ENCODE measurements at places on chromosomes 16 and 17.

- DNase-seq, result no peak
Observed at GRCh38 chr17:61789872-61790271, 73.5 kb downstream of the BRIP1 start.

- no peak for DNase-seq
Observed at GRCh38 chr16:17474037-17474436, 3.3 kb upstream of the XYLT1 start.

DNA sequence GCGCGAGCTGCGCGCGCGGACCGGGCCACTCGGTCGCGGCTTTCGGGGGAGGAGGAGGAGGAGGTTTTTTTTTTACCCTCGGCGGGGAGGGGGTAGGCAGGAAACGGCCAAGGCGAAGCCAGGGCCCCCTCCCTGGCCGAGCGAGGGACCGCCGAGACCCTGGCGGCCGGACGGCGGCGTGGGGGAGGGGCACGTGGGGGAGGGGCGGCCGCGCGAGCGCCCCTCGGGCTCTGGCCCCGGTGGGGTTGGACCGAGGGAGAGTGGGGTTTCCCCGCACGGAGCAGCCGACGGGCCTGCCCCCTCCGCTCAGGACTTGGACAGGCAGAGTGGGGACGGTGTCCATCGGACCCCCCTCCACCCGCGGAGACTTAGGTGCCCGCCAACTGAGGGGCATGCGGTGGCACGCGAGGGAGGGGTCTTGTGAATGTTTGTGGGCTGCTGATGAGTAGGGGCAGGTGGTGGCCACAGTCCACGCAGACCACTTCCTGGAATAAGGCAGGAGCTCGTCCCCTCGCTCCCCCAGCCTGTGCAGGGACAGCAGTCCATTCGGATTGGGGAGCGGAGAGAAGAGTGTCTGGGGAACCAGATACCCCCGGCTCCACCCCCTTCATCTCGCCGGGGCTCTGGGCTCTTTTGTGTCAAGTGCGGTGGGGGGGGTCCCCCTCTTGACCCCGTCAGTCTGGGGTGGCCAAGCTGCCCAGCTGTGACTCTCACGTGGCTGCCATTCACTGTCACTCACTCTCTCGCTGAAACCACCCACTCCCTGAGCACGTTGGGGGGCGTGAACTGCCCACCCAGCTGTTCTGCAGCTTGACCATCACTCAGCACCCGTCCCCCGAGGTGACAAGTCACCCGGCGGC, 3.0 kb upstream of the CHD3 start:
- DNase-seq, result no peak

GRCh38 chr16:52383119-52383518, 163.8 kb downstream of the TOX3 start:
- DNase-seq, result no peak

DNA sequence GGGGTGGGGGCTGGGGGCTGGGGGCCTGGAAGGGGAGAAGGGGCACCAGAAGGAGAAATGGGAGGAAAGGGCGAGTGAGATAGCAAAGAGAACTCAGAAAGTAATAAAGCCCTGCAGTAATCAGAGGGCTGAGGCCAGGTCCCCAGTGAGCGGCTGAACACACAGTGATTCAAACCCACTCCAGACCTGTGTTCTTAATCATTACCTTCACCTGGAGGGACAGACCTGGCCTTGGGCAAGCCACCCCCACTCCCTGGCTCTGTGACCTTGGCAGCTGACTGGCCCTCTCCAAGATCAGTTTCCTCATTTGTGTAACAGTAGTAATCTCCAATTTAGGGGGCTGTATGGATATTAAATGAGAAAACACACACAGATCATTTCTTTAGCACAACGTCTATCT, 150.4 kb downstream of the WWOX start:
- DNase-seq, result no peak

DNA sequence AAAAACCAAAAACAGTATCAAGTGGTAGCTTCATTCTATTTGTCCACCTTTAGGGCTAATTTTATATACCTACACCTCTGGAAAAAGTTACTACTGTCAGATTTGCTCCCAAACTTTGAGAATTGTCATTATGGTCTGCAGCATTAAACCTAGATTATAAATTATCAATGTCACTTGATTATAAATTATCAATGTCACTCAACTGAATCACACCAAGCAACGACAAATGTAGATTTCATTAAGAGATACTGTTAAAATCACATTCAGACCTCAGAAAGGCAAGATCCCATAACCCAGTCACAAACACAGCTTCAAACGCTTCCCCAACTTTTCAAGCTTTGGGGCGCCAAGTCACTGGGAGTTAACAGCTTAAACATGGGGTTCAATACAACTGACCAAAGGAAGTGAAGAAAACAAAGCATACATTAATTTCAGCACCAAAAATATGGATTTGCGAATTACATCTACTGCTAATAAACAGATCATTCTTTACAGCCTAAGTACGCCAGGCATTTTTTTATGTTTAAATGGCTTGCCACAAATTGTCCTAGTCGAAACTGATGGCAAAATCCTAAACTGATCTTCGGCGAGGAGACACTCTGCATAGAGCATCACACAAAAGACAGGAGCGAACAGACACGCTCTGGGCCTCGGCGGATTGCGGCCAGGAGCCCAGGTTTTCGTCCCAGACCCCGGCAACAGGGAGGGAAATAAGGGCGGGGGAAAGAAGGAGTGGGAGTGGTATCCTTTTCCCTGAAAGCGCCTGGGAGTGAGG, 981 bp downstream of the GLG1 start:
- DNase-seq, result no peak

DNA sequence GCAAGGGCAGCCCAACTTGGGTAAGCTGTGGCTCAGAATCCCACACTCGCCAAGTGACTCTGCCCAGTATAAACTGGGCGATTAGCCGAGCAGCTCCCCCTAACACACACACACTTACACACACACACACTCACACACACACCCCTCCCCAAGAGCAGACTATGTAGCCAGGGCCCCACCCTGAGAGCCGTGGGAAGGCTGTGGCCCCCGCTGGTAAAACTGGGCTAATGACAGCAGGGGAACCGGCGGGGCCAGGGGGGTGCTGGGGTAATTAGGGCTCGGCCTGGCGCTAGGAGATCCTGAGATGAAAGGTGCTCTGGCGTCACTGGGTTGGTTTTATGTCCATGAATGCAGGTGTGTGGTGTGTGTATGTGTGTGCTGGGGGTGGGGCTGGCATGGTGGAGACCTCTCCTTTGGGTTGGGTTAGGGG, 1.1 kb upstream of the THRA start:
- no peak for DNase-seq

- no peak for DNase-seq
Observed at GRCh38 chr16:67019171-67019570, 9.8 kb upstream of the CBFB start.

GRCh38 chr17:40356990-40357881, 7.3 kb downstream of the GJD3 start:
- no peak for DNase-seq

DNA sequence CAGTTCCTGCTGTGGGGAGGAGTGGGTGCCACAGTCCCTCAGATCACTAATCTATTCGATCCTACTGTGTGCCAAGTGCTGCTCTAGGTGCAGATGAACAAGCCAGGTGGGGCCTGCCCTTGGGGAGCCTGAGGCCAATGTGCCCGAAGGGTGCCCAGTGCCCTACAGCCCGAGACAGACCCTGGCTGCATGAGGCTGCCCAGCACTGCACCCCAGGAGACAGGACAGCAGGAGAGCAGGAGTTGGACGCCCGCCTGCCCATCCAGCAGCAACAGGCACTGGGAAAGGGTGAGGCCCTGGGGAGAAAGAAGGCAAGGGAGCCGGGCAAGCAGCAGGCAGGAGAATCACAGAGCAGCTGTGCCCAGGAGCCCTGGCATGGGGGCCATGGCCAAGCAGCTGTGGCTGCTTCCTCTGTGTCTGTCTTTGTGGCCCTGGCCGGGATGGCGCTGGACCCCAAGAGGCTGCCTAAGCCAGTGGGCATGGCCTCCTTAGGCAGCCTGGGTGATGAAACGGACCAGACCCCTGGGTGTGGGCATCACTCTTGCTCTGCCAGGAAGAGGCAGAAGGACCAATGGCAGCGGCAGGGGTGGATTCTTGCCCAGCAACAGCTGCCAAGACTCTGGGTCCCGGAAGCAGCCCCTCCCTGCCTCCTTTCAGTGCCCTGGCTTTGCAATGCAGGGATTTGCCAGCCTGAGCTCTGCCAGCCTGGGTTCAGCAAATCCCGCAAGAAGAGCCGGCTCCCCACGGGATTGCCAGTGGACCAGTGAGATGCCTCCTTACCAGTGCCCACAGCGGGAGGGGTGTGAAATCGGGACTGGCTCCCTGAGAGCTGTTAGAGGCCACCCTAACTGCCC, 179.6 kb upstream of the TNRC6C start:
- no peak for DNase-seq

GRCh38 chr16:66947302-66948065, 12.2 kb downstream of the CES2 start:
- DNase-seq, result no peak

- DNase-seq, result no peak
Observed at GRCh38 chr17:48600244-48601098, 4.3 kb downstream of the HOXB6 start.

DNA sequence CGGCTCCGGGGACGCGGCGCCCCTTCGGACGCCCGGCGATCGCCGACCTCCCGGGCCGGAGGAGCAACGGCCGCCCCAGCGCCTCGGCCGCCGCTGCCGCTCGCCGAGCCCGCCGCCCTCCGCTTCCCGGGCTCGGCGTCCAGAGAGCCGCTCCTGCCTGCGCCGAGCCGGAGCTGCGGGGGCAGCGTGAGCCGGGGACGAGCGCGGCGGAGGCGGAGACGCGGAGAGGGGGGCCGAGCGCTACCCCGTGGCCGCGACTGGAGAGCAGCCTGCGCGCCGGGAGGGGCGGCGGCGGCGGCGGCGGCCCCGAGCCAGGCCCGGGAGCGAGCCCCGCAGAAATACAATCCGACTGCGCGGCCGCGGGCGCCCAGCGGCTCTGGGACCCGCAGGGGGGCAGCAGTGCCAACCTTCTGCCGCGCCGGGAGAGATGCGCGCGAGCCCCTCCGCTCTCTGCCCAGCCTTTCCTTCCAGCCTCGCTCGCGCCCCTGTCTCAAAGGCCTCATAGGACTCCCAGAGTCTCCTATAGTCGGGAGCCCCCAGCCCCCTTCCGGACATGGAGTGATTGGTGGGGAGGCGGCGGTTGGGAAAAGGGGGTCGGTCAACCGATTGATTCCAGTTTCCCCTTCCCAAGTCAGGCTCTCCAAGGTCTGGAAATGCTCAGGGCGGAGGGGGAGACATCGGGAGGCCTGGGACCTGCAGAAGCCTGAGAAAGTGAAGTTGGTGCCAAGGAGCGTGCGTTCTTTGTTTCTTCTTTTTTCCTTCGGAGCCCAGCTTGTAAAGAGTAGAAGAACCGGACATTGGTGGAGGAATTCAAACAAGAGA, 1.0 kb upstream of the SDK2 start:
- no peak for DNase-seq

DNA sequence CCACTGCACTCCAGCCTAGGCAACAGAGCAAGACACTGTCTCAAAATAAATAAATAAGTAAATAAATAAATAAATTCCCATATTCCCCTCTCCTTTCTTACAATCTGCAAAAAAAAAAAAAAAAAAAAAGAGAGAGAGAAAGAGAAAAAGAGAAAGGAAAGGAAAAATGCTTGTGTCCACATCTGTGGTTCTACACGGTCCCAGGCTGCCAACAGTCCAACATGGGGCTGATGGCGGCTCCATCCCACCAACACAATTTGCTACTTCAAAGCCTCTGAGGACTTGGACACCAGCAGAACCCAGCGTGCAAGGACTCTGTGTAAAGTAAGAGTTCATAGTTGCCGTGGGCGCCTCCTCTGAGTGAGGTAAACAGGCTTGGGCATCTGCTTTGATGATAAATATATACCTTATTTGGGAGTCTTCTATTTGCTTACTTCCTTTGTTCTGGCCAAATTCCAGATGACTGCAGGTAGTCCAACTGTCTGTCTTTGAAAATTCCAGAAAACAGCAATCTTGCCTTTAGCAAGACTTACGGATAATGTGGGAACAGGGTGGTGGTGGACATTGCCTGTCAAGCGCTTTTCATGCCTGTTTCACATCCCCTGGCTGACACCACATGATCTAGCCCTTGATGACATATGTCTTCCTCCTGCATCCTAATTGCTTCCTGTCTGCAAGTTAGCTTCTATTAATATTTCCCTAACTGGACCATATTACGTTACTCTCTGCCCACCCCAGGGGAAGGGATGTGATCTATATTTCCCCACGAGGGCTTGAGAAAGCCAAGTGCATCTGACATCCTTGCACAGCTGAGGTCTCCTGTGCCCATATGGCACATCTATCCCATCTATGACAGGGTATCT, 10.1 kb downstream of the LITAF start:
- DNase-seq, result no peak

- DNase-seq, result no peak
Observed at GRCh38 chr16:86580063-86580790, 1.9 kb downstream of the FOXL1 start.

DNA sequence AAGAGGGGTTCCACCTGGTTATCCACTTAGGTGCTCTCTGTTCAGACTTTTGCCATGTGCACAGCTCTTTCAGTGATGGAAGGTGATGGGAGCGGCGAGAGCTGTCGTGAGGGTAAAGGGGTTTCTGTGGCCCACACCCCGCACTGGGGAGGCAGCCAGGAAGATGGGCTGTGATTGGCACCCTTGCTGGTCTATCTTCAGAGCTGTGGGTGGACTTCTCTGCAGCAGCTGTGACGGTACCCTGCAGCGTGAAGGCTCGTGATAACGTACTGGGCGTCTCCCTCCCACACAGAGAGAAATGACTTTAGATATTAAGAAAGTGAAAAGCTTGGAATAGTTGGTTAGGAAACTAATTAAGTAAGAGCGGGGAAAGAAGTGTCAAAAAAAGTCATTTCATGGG, 45.8 kb downstream of the MPRIP start:
- no peak for DNase-seq

DNA sequence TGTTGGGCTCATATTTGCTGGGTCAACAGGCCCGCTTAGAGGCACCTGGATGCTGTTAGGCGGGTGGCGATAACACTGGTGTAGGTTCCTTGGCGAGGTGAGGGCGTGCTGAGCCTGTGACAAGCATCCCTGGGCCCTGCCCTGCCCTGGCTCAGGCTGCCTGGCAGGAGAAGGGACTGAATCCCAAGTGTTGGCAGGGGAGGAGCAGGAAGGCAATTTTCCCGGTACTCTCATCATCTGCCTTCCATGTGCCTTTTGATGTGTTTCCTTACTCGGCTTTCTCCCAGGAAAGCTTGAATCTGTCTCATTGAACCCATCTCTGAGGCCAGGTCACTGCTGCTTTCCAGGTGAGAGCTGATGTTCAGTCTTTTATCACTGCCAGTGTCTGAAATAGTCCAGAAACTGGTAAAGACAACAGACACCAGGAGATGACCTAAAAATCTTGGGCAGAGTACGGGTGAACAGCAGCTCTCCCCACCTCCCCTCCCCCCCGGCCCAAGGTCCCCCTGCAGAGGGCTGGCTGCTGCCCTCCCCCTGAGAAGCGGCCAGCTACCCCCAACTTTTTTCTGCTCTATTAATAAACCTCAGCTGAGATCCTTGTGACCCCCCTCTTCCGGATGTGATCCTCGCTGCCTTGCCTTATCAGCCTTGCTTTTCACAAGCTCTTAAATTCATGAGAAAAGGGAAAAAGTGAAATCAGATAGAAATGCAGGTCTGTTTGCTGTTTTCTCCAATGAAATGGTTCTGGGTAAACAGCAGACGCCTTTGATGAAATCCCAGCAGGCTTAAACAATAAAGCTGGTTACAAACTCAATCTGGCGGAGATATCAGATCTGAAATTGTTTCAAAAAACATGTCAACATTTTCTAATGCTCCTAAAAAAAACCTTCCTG, 29.0 kb downstream of the RTN4RL1 start:
- no peak for DNase-seq

- DNase-seq, result no peak
Observed at GRCh38 chr17:39996800-39997199, 16.2 kb downstream of the PSMD3 start.
